ENCODE measurements at places on chromosomes 6 and 20. TPM values are rescaled to one million over a fixed set of nuclear protein-coding genes. Genes with fewer than 3 reads are reported as not detected.

The CENPB gene
- total RNA-seq, result 63.2 TPM

The KHDC1L gene
- not detected for total RNA-seq

The FOXA2 gene
- not detected for total RNA-seq

The OR2B6 gene
- total RNA-seq, result not detected

The DZANK1 gene
- total RNA-seq, result 2.3 TPM

The SFTA2 gene
- total RNA-seq, result not detected

The SIGLEC1 gene
- not detected for total RNA-seq

The CGA gene
- total RNA-seq, result not detected

The TFAP2A gene
- total RNA-seq, result 0.78 TPM

The GLP1R gene
- not detected for total RNA-seq

The ABHD16B gene
- not detected for total RNA-seq

The C20orf141 gene
- not detected for total RNA-seq

The TSHZ2 gene
- 0.63 TPM for total RNA-seq

The COMMD7 gene
- 41.7 TPM for total RNA-seq

The NT5E gene
- 201 TPM for total RNA-seq

The LRFN2 gene
- not detected for total RNA-seq

The GPR6 gene
- not detected for total RNA-seq

The PPP1R16B gene
- 56.4 TPM for total RNA-seq

The CPXM1 gene
- total RNA-seq, result 12.5 TPM

The OXT gene
- not detected for total RNA-seq

The NRSN1 gene
- not detected for total RNA-seq

The VGLL2 gene
- total RNA-seq, result not detected

The DEFB132 gene
- total RNA-seq, result not detected

The C20orf204 gene
- total RNA-seq, result 6.8 TPM

The JPH2 gene
- 0.58 TPM for total RNA-seq

The TPMT gene
- 10.5 TPM for total RNA-seq

The FNDC1 gene
- total RNA-seq, result not detected

The ENPP5 gene
- 0.19 TPM for total RNA-seq

The BFSP1 gene
- total RNA-seq, result 6.4 TPM

The PKIB gene
- total RNA-seq, result 8.5 TPM

The E2F1 gene
- 3.2 TPM for total RNA-seq

The NCOA3 gene
- 30.2 TPM for total RNA-seq

The SCRT2 gene
- total RNA-seq, result not detected

The RRP36 gene
- 83.9 TPM for total RNA-seq

The SLC4A11 gene
- 10.9 TPM for total RNA-seq

The CAGE1 gene
- total RNA-seq, result not detected

The CNR1 gene
- not detected for total RNA-seq

Measured in glomerular endothelial cell (primary cell).